ENCODE measurements at places on chromosomes 3 and 15. TPM values are rescaled to one million over a fixed set of nuclear protein-coding genes. Genes with fewer than 3 reads are reported as not detected.

DNA sequence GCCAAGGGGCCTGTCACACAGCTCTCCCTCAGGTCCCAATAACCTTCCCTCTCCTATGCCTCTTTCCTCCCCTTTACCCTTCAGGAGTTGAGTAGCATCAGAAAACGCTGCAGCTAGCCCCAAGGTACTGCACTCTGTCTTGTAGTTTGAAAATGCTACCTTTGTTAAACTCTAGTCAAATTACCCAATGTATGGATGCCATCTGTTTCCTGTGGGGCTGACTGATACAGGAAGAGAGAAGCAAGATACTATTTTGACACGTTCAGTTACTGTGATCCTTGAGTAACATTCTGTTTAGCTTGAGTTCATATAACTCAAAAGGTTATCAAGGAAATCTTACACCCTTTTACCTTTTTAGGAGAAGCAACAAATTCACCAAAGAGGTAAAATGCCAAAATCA is 493.1 kb downstream of the FHIT start:
- no peak overlapping the region for H3K27ac ChIP-seq
- peaks cover 5% of the 10 kb centered on the region for H3K4me1 ChIP-seq
- H3K36me3 ChIP-seq, result no peaks in the 10 kb centered on the region
- no peak for DNase-seq
- H3K27me3 ChIP-seq, result no peaks in the 10 kb centered on the region

The TTLL13 gene
- total RNA-seq, result 0.13 TPM

The EBLN2 gene
- 8.5 TPM for total RNA-seq

DNA sequence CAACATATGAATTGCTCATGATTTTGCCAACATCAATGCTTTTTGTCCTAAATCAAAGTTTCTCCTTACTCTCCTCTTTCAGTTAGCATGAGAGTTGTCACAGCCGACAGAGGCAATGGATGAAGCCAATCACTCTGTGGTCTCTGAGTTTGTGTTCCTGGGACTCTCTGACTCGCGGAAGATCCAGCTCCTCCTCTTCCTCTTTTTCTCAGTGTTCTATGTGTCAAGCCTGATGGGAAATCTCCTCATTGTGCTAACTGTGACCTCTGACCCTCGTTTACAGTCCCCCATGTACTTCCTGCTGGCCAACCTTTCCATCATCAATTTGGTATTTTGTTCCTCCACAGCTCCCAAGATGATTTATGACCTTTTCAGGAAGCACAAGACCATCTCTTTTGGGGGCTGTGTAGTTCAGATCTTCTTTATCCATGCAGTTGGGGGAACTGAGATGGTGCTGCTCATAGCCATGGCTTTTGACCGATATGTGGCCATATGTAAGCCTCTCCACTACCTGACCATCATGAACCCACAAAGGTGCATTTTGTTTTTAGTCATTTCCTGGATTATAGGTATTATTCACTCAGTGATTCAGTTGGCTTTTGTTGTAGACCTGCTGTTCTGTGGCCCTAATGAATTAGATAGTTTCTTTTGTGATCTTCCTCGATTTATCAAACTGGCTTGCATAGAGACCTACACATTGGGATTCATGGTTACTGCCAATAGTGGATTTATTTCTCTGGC is 2.5 kb downstream of the OR4F6 start:
- H3K27me3 ChIP-seq, result no peaks in the 10 kb centered on the region
- no peak overlapping the region for H3K4me3 ChIP-seq
- no peak overlapping the region for H3K27ac ChIP-seq
- no peaks in the 10 kb centered on the region for H3K36me3 ChIP-seq
- H3K4me1 ChIP-seq, result no peaks in the 10 kb centered on the region
- no peak for DNase-seq
